Osteocyte (in vitro differentiated cells): ENCODE measurements at places on chromosomes 2 and 18. TPM values are rescaled to one million over a fixed set of nuclear protein-coding genes. Genes with fewer than 3 reads are reported as not detected.

TACR1 gene
- total RNA-seq = not detected in 2 replicates

ELOA2 gene
- not detected in 2 replicates for total RNA-seq

C2orf66 gene
- 0.27 and 0.29 TPM in 2 replicates for total RNA-seq

IL36A gene
- not detected in 2 replicates for total RNA-seq

ATP6V1B1 gene
- total RNA-seq = 6.3 and 6.5 TPM in 2 replicates

AGXT gene
- total RNA-seq = not detected in 2 replicates

LIMS4 gene
- total RNA-seq = 1.9 and 2.4 TPM in 2 replicates

BARD1 gene
- 15.5 and 17.0 TPM in 2 replicates for total RNA-seq

EHBP1 gene
- 41.9 and 46.5 TPM in 2 replicates for total RNA-seq

SMC6 gene
- 21.3 and 22.5 TPM in 2 replicates for total RNA-seq

- peak overlapping the region; percentile 99 for H3K27ac ChIP-seq
- no peaks in the 10 kb centered on the region for H3K27me3 ChIP-seq
- DNase-seq = no peak
- H3K36me3 ChIP-seq = no peaks in the 10 kb centered on the region
- peaks cover 38% of the 10 kb centered on the region for H3K4me1 ChIP-seq
Measured at GRCh38 chr2:61535449-61535848, 2.7 kb downstream of the XPO1 start.

DNA sequence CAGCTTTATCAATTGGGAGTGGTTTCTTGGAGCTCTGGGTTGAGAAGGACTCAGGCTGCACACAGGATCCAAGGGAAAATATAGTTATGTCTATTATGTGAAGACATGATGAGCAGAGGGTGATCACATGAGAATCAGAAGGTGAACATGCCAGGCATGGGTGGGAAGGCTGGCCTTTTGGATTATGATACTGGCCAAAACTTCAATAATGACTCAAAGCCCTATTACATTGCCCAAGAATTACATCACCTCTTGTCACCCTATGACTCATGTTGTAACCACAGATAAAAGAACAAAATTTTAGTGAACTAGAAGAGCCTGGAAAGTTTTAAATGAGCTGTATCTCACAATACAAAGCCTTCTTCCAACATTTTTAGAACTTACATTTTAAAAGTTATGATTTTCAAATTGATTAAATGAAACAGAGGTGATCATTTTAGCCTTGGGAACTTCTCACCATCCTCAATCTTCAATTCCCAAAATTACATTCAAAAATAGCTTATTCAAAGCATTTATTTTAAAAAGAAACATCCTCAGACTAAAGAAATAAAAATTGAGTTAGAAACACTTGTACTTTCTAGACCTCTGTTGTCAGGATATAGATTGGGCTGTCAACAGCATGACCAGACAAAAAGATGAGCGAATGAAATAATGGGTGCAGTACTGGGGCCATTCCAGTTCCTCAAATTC lies 428.3 kb downstream of the MBD2 start:
- H3K4me1 ChIP-seq = no peaks in the 10 kb centered on the region
- no peaks in the 10 kb centered on the region for H3K27me3 ChIP-seq
- no peak for DNase-seq
- H3K36me3 ChIP-seq = no peaks in the 10 kb centered on the region

DNA sequence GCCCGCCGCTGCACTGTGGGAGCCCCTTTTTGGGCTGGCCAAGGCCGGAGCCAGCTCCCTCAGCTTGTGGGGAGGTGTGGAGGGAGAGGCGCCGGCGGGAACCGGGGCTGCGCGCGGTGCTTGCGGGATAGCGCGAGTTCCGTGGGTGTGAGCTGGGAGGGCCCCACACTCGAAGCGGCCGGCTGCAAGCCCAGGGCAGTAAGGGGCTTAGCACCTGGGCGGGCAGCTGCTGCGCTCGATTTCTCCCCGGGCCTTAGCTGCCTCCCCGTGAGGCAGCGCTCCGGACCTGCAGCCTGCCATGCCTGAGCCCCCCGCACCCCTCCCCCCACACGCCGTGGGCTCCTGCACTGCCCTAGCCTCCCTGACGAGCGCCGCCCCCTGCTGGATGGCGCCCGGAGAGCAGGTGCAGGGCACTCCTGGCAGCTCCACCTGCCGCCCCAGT lies 124.4 kb downstream of the CCDC178 start:
- no peaks in the 10 kb centered on the region for H3K36me3 ChIP-seq
- H3K27ac ChIP-seq = no peak overlapping the region
- no peak overlapping the region for H3K4me3 ChIP-seq
- DNase-seq = peak; percentile 81
- H3K4me1 ChIP-seq = no peaks in the 10 kb centered on the region

- no peak for DNase-seq
- peaks cover 2% of the 10 kb centered on the region for H3K4me1 ChIP-seq
- no peak overlapping the region for H3K4me3 ChIP-seq
- H3K27ac ChIP-seq = no peak overlapping the region
- H3K27me3 ChIP-seq = peaks cover 36% of the 10 kb centered on the region
Measured at GRCh38 chr2:72077702-72078169, 69.9 kb downstream of the CYP26B1 start.

DNA sequence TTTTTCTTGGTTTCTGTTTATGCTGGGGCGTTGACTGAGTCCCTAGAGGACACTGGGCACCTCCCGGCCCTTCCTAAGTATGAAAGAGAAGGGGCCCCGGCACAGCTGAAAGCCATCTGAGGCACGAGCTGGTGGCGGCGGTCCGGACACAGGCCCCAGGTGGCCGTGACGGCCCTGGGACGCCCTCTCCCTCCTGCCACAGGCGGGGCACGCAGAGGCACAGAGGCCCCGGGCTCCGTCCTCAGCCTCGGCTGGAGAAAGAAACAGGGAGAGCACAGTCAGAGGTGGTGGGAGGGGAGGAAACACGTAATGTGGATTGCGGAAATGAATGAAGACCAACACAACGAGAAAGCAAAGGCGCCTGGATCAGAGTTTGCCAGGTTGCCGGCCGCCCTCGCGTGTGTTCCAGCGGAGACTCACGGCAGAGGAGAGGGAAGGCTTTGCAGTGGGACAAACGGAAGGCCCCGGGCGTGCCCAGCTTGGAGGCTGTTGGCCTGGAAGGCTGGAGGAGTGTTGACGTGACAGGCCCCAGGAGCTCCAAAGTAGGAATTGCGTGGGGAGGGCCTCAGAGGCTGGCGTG lies 119.1 kb downstream of the PTGR3 start:
- H3K27ac ChIP-seq = no peak overlapping the region
- peaks cover 27% of the 10 kb centered on the region for H3K27me3 ChIP-seq
- H3K4me3 ChIP-seq = no peak overlapping the region
- H3K36me3 ChIP-seq = no peaks in the 10 kb centered on the region

DNA sequence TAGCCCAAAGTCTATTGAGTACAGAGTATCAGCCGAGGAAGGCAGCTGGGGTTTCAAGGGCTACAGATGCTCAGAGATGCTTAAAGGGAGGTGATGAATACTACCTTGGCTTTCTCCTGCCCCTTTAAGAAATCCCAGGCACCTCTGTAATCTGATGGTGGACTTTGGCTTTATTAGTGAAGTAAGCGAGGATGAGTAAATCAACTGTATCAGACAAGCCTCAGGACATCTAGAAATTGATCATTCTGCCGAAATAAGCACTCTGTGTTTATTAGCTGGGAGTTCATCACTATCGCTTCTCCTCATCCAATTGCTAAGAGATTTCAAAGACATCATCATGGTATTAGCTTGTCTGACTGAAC lies 344.4 kb downstream of the SETBP1 start:
- H3K4me3 ChIP-seq = no peak overlapping the region
- no peaks in the 10 kb centered on the region for H3K36me3 ChIP-seq
- no peaks in the 10 kb centered on the region for H3K4me1 ChIP-seq
- no peaks in the 10 kb centered on the region for H3K27me3 ChIP-seq

DNA sequence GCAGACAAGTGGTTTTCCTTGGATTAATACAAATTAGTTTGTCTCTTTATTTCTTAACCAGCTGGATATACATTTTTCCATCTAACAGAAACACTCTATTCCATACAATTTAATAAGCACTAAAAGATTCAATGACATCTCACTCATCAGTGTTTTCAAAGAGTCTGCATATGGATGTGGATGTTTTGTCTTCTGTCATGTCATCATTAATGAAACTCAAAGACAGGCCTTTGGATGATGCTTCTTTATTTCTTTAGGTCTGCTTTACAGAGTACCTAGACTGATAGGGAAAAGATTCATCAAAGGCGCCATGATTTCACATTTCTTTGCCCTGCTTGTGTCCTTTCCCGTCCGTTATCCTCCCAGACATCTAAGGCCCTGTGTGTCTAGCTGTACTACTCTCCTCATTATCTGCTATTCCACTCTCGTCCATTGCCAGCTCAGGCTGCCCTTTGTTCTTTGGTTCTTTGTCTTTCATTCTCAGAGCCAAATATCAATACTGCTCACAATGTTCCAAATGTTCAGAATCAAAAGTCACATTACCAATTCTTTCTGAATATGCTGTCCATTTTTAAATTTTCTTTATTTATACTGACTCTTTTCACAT lies 232.3 kb upstream of the CHAC2 start:
- H3K4me3 ChIP-seq = no peak overlapping the region
- no peak overlapping the region for H3K27ac ChIP-seq
- H3K36me3 ChIP-seq = no peaks in the 10 kb centered on the region
- no peaks in the 10 kb centered on the region for H3K4me1 ChIP-seq

DNA sequence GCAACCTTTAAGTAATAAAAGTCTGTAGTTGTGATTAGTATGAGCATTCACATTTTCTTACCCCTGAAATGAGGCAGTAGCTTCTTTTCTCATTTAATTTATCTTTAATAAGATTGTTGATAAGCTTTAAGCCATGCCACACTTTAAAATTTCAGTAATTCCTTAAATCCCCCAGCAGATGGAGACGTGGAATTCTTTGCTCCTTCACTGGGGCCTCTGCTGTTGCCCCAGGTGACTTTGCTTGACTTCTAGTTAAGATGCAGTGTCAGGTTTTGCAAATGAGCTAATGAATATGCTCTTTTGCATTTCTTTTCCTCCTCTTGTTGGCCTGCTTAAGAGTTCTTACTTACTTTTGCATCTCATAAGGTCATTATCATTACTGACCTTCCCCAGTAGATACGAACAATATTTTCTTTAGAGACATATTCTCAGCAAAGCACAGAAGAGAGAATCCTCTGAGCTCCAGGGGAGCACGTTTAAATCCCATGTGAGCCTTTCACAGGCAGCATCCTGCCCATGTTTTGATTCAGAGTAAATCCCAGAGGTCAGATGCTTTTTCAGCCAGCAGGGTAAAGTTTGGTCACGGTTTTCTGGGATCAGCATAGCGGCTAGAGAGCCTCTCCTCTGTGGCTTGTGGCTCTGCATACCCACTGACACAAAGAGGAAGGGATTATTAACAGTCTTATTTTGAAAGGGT lies 222.9 kb downstream of the PTPRM start:
- peak overlapping the region; percentile 84 for H3K27ac ChIP-seq
- no peak for DNase-seq
- no peaks in the 10 kb centered on the region for H3K27me3 ChIP-seq
- peaks cover 17% of the 10 kb centered on the region for H3K4me1 ChIP-seq
- no peaks in the 10 kb centered on the region for H3K36me3 ChIP-seq

GRCh38 chr2:190486037-190486623 lies 48.4 kb downstream of the NEMP2 start:
- no peaks in the 10 kb centered on the region for H3K27me3 ChIP-seq
- no peak overlapping the region for H3K4me3 ChIP-seq
- no peak for DNase-seq
- no peaks in the 10 kb centered on the region for H3K4me1 ChIP-seq
- H3K27ac ChIP-seq = no peak overlapping the region

- peaks cover 2% of the 10 kb centered on the region for H3K27me3 ChIP-seq
- no peaks in the 10 kb centered on the region for H3K4me1 ChIP-seq
- no peaks in the 10 kb centered on the region for H3K36me3 ChIP-seq
- H3K27ac ChIP-seq = no peak overlapping the region
- no peak for DNase-seq
- H3K4me3 ChIP-seq = no peak overlapping the region
Measured at GRCh38 chr2:40955635-40956034, 503.7 kb upstream of the SLC8A1 start.

- no peaks in the 10 kb centered on the region for H3K4me1 ChIP-seq
- DNase-seq = no peak
- no peaks in the 10 kb centered on the region for H3K36me3 ChIP-seq
- no peaks in the 10 kb centered on the region for H3K27me3 ChIP-seq
- H3K4me3 ChIP-seq = no peak overlapping the region
- H3K27ac ChIP-seq = no peak overlapping the region
Measured at GRCh38 chr2:211281430-211282073, 725.2 kb downstream of the CPS1 start.

DNA sequence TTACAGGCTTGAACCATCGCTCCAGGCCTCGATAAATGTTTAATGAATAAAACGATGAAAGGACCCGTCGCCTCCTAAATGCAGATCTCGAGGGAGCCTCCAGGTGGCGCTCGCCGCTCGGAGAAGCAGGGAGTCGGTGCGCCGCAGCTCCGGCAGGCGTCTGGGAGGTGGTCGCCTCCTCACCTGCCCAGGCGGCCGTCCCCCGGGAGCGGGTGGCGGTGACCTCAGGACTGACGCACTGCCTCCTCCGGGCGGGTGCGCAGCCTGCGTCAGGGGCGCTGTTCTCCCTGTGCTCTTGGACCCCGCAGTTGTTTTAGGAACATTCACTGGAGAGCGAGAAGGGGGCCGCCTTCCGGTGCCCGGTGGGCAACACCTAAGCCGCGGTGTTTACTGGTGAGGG lies 38.6 kb upstream of the POLE4 start:
- H3K27me3 ChIP-seq = no peaks in the 10 kb centered on the region
- no peaks in the 10 kb centered on the region for H3K36me3 ChIP-seq
- peak overlapping the region; percentile 51 for H3K4me3 ChIP-seq
- no peak overlapping the region for H3K27ac ChIP-seq
- peaks cover 25% of the 10 kb centered on the region for H3K4me1 ChIP-seq
- peak; percentile 87 for DNase-seq

GRCh38 chr2:96734880-96735583 lies 4.8 kb downstream of the LMAN2L start:
- no peaks in the 10 kb centered on the region for H3K27me3 ChIP-seq
- H3K36me3 ChIP-seq = peaks cover 27% of the 10 kb centered on the region
- H3K4me3 ChIP-seq = no peak overlapping the region
- H3K4me1 ChIP-seq = peaks cover 23% of the 10 kb centered on the region

- H3K4me3 ChIP-seq = no peak overlapping the region
- no peak overlapping the region for H3K27ac ChIP-seq
- DNase-seq = no peak
- H3K27me3 ChIP-seq = no peaks in the 10 kb centered on the region
- H3K4me1 ChIP-seq = peaks cover 10% of the 10 kb centered on the region
Measured at GRCh38 chr2:51791496-51791895, 759.6 kb upstream of the NRXN1 start.

DNA sequence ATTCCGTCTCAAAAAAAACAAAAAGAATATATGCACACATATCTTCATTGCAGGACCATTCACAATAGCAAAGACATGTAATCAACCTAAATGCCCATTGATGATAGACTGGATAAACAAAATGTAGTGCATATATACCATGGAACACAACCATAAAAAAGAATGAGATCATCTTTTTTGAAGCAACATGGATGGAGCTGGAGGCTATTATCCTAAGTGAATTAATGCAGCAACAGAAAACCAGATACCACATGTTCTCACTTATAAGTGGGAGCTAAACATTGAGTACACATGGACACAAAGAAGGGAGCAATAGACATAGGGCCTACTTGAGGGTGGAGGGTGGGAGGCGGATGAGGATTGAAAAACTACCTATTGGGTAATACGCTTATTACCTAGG lies 8.8 kb downstream of the NT5C1B start:
- DNase-seq = no peak
- H3K36me3 ChIP-seq = no peaks in the 10 kb centered on the region
- H3K4me3 ChIP-seq = no peak overlapping the region
- peaks cover 2% of the 10 kb centered on the region for H3K27me3 ChIP-seq
